AG09309 (cell line): ENCODE measurements at places on chromosomes 3 and 15.

DNA sequence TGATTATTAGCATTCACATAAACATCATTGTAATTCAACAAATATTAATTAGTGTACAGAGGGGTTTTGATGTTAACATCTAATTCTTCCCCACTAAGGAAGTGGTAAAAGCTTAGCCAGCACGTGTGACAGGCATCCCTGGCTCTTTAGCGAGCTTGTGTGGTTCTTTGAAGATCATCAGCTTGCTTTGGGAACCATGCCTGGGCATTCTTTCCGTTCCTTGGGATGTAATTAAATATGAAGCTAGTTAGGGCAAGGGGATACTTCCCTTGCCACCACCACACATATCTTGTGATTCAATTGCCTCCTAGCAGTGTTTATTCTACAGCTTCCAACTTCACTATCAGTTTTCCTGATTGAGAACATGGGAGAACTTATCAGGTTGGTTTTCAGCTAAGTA lies 246.5 kb downstream of the MYRIP start:
- no peak for DNase-seq

- DNase-seq = no peak
Measured at GRCh38 chr3:165854696-165855095, 17.5 kb upstream of the BCHE start.

DNA sequence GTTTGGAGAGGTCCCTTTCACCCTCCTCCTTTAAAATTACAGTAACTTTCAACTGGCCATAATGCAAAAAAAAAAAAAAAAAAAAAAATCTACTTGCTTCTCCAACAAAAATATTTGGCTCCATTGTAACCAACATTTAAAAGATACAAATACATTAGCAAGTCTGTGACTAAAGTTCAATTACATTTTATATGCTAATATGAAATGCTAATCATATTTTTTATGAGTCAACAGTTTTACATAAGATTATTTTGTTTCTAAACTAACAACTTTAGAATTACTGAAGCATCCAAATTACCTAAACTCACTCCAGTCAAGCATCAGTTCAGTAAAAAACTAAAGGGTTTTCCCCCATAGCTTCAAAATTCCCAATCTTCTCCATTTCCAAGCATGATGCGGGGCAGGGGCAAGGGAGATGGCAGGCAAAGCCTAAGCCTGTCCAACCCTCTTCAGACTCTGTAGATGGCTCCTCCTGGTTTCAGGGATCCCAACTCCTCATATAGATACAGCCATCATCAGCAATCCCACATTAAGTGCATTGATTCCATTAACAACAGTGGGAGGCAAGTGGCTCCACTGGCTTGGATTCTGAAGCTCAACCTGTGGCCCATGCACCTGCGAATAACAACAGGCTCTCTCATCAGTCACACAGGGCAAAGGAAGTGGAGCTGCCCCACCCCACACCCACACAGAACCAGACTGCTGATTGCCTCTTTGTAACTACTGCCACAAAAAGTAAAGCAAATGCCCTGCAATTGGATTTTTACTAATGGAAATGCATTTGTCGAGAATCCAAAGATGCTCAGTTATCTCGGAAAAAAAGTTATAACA lies 15.0 kb downstream of the SFMBT1 start:
- DNase-seq = no peak

- DNase-seq = no peak
Measured at GRCh38 chr3:49492969-49493368, 22.9 kb downstream of the DAG1 start.

GRCh38 chr15:49428409-49429095 lies 5.5 kb downstream of the FGF7 start:
- DNase-seq = peak; percentile 25
